ENCODE measurements at places on chromosomes 2 and 18.

GRCh38 chr2:25494616-25495015 is 152.9 kb upstream of the DNMT3A start:
- DNase-seq, result no peak

- DNase-seq, result no peak
Measured at GRCh38 chr2:194750926-194751325, 906.1 kb upstream of the SLC39A10 start.

GRCh38 chr2:158504088-158504487 is 47.3 kb downstream of the PKP4 start:
- DNase-seq, result no peak

GRCh38 chr2:12754643-12755042 is 37.9 kb downstream of the TRIB2 start:
- no peak for DNase-seq

- no peak for DNase-seq
Measured at GRCh38 chr2:210553373-210553772, 3.0 kb upstream of the CPS1 start.

- no peak for DNase-seq
Measured at GRCh38 chr2:24814516-24814915, 21.3 kb downstream of the CENPO start.

DNA sequence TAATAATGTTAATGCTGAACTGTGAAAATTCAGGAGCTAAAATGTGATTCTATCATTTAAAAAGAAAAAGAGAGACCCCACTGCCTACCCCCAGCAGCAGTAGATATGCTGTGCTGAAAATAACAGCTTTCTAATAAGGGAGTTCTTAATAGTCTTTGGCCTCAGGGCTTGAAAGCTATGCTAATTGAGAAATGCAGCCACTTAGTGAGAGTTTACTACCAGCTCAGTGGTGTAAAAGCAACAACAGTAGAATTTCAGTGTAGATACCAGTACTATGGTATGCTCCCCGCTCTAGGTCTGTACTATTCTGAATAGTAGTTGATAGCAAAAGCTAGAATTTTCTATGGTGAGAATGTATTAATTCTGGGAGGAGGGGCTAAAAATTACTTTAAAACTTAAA is 303.1 kb upstream of the VWC2L start:
- no peak for DNase-seq

DNA sequence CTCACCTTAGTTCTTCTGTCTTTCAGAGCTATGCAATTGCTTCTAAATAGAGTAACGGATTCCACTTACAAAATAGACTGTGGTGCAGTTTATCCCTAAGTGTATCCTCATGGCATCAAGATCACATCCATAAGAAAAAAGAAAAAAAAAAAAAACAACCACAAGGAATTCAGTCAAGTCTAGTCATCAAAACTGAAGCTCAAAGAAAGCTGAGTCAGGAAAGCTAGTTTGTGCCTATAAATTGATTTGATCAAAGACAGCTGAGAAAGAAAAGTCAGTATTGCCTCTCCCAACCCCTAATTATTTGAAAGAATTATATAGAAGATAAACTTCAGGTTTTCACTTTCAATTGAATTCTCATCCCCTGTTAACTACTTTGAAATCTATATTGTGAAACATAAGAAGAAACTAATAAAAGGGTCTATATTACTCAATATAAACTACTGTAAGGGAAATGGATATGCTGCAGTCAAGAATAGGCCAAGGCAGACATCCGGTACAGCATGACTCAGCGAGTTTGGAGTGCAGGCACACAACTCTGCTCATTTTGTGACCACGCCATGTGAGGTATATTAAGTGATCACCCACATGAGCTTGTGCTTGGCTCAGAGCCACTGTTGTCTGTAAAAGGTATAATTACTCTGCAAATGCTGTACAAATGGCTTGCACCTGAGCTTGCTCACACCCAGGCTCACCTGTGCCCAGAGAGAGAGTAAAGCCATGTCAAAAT is 568.1 kb upstream of the CRIM1 start:
- no peak for DNase-seq

GRCh38 chr2:149090706-149091105 is 52.2 kb downstream of the LYPD6B start:
- no peak for DNase-seq

DNA sequence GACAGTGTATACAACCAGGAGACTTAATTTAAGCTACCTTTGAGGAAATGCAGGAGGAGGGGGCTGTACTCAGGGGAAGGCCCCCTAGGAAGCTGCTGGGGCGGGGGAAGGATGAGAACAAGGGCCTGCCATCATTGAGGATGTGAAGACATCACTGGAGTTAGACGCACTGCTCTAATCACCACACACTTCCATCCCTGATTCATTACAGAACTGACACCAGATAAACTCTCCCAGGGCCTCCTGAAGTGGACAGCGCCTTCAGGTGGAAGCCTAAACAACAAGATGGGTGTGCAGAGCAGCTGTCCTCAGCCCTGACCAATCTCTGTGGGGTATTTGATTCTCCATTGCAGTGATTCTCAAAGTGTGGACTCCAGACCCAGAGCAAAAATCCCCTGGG is 30.6 kb upstream of the SLC35G4 start:
- no peak for DNase-seq

DNA sequence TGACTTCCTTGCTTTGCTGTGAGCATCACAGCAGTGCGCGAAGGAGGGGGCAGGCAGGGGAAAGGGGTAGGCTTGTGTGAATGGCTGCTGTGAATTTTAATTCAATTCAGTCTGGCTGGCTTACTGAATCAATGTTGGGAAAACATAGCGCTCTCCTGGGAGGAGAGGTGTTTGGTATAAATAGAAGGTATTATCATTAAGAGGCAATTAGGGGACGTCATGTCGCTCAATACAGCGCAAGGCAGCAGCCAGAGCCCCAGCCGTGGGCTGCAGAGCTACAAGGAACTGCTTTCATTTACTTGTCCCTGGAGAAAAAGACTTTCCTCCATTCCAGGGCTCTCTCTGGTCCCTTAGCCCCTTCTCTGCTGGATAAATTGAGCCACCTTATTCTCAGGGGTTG is 181.4 kb upstream of the MSH6 start:
- no peak for DNase-seq

DNA sequence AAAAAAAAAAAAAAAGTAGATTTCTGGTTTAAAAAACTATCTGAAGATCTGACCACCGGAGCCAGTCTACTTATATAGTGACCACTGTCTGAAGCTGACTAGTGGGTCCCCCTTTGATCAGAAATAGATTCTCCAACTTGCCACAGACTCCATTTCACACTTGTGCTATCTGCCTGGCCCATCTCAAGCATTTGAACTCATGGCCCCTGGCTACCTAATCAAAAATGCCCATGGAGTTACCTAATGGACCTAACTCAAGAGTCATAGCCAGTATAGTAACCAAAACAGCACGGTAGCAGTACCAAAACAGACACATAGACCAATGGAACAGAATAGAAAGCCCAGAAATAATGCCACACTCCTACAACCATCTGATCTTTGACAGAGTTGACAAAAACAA is 17.0 kb upstream of the ATL2 start:
- no peak for DNase-seq

GRCh38 chr2:199851883-199852282 is 891 bp upstream of the FTCDNL1 start:
- no peak for DNase-seq

- no peak for DNase-seq
Measured at GRCh38 chr2:219125225-219125885, 35.3 kb downstream of the NHEJ1 start.

DNA sequence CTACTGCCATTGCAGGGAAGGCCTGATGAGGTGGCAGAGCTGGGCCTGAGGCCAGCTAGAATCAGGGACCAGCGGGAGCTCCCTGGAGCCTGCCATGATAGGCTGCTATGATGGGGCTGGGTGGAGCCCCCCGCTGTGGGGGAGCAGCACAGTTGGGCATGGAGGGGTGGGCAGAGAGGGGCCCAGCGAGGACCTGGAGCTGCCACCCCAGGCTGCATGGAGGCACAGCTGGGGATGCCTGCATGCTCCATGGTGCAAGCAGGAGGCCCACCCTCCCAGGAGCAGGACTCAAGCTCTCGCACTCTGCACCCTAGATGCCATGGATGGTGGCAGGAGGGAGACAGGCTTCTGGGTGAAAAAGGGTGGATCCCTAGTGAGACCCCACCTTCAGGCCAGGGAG is 17.8 kb upstream of the RPRD1A start:
- DNase-seq, result no peak

DNA sequence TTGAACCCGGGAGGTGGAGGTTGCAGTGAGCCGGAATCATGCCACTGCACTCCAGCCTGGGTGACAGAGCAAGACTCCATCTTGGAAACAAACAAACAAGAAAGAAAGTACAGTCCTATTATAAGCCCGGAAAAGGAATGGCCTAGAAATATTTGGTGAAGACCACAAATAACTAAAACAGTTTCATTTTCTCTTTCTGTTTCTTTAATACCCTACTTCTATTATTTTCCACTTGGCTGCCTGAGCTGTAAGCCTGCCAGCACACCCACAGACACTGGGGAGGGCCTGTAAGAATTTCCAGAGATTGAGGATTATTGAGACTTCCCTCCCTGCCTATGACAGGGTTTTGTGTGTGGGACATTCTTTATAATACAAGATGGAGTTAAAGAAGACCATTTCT is 188.0 kb upstream of the DCC start:
- DNase-seq, result no peak

- DNase-seq, result no peak
Measured at GRCh38 chr2:117936871-117937428, 76.9 kb downstream of the CCDC93 start.

GRCh38 chr18:10570622-10571021 is 44.8 kb downstream of the NAPG start:
- DNase-seq, result no peak

- DNase-seq, result no peak
Measured at GRCh38 chr2:99555404-99555803, 65.6 kb upstream of the REV1 start.

- DNase-seq, result no peak
Measured at GRCh38 chr2:210997373-210997772, 441.0 kb downstream of the CPS1 start.

GRCh38 chr2:221074238-221074637 is 497.9 kb downstream of the EPHA4 start:
- no peak for DNase-seq

DNA sequence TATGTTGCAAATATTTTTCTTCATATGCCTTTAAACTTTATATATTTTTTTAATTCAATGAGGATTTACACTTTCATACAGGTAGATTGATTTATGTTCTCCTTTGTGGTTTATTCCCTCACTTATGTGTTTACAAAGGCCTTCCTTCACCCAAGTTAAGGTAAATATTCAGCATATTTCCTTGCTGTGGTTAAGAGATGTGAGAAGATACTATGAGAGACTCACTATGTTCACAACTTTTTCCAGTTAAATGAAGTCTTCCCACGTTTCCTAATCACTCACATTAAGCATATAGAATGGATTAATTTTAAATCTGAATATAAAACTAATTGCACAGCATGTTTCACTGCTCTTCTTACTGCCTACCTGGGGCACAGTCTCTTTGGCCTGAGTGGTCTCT is 597 bp downstream of the PECR start:
- DNase-seq, result no peak

- DNase-seq, result no peak
Measured at GRCh38 chr2:140144611-140145010, 1364.4 kb upstream of the NXPH2 start.

GRCh38 chr2:146392186-146392585 is 1452.6 kb upstream of the ACVR2A start:
- DNase-seq, result no peak

- DNase-seq, result no peak
Measured at GRCh38 chr2:207938886-207939285, 86.4 kb downstream of the PLEKHM3 start.

GRCh38 chr18:10094655-10095054 is 180.8 kb downstream of the VAPA start:
- DNase-seq, result no peak

DNA sequence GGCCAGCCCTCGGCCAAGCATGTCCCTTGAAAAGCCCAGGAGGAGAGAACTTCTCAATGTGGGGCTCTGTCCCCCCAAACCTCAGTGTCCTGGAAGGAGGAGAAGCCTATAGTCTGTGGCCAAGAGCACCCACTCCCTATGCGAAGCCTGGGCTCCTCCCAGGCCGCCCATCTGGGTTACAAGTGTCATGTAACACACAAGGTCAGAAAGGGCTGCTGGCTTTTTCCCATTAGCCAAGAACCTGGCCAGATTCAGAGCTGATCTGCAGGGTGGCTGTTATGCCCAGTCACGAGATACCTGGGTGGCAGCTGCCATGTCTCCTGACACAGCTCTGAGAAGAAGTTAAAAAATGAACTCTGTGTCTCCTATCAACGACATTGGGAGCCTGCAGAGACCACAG is 170.7 kb downstream of the TNS1 start:
- no peak for DNase-seq

Measured in stimulated activated CD4-positive, alpha-beta T cell treated with anti-CD3 and anti-CD28 coated beads, TNF-alpha, amount 100 ng/mL, for 1 hour (primary cell).